ENCODE measurements at places on chromosomes 7 and 10.

DNA sequence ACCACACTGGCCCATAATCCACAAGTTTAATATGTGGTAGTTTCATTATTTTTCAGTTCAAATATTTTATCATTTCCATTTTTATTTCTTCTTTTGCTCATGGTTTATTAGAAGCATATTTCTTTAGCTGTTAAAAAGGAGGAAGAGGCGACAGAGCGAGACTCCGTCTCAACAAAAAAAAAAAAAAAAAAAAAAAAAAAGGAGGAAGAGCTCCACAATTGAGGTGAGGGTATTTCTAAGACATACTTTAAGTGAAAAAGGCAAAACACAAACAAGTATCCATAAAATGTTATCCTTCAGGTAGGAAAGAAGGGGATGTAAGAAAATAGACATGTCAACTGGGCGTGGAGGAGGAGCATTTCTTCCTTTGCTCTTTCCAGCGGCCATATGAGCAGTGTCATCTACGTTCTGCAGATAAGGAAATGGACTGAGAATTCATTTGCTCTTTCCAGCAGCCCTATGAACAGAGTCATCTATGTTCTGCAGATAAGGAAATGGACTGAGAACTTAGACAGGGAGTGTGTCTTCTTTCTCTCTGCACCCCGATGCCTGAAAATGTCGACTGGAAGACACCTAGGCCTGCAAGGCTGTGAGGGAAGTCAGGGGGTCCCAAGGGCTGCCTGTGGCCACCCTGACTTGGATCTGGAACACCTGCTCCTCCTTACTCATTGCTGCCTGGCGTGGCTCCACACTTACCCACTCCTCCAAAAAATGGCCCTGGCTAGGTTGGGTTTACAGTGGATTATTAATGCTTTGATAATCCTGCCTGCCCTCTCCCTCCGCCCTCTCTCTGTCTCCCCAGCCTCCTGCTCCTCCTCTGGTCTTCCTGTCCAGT lies 18.9 kb upstream of the RAMP3 start:
- DNase-seq, result no peak

GRCh38 chr7:155953781-155954549 lies 141.7 kb upstream of the SHH start:
- DNase-seq, result no peak

GRCh38 chr7:16433568-16434122 lies 12.3 kb upstream of the CRPPA start:
- DNase-seq, result no peak

- DNase-seq, result no peak
Measured at GRCh38 chr10:110793128-110793812, 78.5 kb upstream of the PDCD4 start.

DNA sequence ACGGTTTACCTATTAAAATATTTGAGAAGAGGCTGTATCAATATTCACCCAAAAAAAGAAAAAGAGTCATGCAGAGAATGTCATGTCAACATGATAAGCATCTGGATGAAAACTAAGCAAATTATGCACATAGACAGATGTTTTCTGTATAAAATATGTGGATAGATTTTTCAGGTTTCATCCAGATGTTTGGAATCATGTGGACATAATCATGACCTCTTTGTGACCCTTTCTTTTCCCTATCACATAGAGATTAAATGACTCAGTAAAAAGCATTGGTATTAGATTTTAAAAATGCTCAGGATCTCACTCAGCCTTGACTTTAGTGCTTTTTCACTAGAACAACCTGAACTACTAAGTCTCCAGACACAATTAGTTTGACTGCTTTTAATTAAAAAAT lies 90.0 kb downstream of the FOXP2 start:
- DNase-seq, result no peak

DNA sequence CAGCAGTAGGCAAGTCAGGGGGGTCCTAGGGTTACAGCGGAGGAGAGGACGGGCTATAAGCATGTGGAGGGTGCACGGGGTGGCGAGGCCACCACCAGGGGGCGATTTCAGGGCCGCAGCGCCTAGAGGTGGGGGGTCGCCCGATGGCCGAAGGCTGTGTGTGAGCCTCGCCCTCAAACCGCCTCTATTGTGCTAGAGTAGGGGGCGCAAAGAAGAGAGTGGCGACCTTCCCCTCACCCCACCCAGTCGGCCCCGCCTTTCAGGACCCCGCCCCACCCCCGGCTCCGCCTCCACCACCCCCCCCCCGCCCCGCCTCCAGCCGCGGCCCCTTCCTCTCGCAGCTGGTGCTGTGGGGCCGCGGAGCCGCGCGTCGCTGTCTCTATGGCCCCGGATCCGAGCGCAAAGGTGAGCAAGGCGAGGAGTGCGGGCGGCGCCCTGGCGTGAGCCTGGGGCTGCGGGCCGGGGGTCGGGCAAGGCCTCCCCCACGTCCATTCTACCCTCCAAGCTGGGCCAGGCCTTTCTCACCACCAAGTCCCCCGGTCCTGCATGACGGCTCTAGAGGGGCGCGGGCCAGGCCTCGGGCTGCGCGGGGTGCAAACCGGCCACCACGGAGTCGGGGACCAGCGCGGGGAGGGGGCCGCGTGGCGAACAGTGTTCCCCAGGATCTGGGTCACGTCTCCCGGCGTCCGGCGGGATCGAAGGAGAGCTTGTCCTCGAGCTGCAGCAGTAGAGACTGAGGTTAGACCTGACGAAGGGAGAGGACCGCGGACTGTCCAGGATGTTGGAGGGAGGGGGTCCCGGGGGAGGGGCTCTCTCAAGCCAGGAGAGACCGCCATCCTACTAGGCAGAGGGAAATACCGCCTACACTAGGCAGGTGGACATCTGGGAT lies at the start of gene SEMA4G:
SEMA4G (plus strand) TSS at position 318 of the 889 bp plus-strand sequence. CDS start 3,409 bp downstream, outside the sequence.
- DNase-seq, result no peak

GRCh38 chr10:83012866-83013265 lies 1126.4 kb upstream of the GHITM start:
- DNase-seq, result no peak

- DNase-seq, result no peak
Measured at GRCh38 chr7:155104913-155105312, 34.8 kb downstream of the HTR5A start.

DNA sequence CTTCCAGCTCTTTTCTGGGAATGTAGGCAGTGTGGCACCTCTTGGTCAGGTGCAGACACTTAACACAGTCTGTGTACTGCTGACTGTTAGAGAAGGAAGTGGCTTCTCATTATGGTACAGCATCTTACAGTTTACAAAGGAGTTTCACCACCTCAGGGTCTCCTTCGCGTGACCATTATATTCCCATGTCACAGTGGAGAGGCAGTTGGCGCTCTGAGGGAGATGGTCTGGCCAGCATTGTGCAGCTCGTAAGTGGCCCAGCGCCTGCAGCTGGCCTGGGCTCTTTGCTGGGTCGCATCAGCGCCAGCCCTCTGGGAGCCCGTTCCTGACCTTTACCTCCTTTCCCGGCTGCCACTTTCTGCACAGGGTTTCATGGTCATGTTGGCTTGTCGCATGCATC lies 15.4 kb downstream of the TSPAN15 start:
- DNase-seq, result no peak

GRCh38 chr7:26688388-26688787 lies 176.0 kb downstream of the SKAP2 start:
- no peak for DNase-seq

- no peak for DNase-seq
Measured at GRCh38 chr7:110867771-110868170, 223.2 kb upstream of the LRRN3 start.

DNA sequence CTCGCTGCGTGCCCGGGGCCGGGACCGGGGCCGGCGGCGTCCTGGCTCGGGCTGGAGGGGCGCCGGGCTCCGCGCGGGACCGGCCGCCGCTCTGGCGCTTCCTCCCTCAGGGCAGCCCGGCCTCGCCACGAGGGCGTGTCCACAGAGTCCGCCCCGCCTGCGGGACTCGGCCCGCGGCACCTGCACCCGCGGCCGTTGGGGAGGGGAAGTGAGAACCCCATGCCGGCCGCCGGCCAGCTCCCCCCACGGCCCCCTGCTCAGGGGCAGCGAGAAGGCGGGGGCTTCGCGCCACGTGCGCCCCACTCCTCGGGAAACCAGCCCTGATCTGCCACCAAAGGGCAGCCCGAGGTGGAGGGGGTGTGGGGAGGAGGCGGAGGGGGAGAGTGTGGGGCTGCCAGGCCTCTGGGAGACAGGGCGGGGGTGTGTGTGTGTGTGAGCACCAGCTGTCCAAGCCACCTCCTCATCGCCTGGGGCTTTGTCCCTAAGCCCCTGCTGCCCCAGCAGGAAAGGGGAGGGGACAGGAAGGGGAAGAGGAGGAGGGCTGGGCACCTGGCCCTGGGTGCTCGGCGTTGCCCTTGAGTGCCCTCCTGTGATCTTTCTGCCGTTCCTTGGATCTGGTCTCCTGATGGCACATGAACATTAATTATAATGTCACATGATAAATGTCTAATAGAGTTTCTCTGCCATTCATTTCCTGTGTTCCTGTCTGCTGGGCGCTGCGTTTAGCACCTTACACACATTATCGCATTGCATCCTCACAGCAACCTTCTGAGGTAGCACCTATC lies at the start of gene PIK3AP1:
PIK3AP1 (minus strand) TSS at position 93 of the 785 bp plus-strand sequence. CDS start 120 bp downstream, outside the sequence.
- DNase-seq, result no peak

DNA sequence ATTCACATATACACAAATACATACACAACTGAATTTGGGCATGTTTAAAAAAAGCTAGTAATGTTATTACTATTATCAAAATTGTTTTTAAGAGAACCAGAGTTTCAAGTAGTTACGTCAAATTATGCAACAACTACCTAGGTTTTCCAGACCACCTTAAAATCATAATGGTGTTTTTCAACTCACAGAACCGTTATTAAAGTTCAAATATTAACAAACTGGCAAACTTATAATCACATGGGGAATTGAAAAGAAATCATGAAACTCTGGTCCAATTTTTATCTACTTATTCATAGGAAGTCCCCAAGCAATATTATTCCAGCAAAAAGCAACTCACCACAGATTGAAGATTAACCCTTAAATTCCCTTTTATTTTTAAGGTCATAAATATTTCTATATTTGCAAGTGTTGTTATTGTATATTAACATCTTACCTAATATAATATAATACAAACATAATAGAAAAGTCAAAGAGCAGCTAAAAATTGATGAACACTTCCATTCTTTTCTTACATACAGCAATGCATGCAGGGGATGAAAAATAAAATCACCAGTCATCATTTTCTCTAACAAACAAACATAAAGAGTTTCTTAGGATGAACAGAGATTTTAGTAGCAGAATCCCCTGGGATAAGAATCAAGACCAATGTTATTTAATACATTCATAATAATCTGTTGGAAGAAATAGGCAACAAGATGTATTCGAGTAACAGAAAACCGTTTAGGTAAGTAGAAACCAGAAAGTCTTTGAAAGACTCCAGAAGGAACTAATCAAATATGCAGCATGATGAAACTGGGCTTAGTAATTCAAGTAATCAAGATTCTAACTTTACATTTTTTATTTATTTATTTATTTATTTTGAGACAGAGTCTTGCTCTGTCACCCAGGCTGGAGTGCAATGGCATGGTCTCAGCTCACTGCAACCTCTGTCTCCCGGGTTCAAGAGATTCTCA lies 391.1 kb downstream of the PARD3 start:
- DNase-seq, result no peak

GRCh38 chr10:115278294-115278693 lies 185.1 kb downstream of the ATRNL1 start:
- DNase-seq, result no peak

DNA sequence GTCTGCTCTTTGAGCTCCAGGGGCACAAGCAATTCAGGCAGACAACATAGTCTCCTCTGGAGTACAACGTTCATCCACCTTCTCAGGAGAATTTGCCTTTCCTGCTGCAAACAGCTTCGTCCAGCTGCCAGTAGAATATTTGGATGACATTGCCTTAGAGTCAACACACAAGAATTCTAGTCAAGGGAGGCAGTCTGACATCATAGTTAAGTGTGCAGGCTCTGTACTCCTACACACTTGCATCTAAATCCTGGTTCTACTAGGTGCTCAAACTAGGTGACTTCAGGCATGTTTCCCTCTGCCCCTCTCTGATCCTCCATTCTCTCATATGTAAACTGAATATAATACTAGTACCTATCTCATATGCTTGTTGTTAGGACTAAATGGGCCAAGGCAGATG lies 314.8 kb downstream of the HPSE2 start:
- DNase-seq, result no peak

GRCh38 chr10:6173203-6173602 lies 29.5 kb upstream of the PFKFB3 start:
- no peak for DNase-seq

DNA sequence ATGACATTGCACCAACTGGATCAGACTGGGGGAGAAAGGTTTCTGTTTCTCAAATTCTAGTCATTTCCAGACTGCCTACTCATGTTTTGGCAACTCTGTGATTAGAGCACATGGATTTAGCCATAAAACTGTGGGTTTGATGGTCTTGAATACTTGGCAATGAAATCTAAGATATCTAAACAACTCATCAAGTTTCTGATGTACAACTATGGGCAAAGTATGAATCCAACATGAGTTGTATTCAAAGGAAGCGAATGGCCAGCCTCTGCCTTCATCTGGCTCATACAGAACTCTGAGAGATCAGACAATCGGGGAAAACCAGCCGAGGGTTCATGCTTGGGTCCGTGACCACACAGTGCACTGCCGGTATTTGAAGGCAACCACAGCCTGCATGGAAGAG lies 144.3 kb downstream of the ADAM12 start:
- no peak for DNase-seq

DNA sequence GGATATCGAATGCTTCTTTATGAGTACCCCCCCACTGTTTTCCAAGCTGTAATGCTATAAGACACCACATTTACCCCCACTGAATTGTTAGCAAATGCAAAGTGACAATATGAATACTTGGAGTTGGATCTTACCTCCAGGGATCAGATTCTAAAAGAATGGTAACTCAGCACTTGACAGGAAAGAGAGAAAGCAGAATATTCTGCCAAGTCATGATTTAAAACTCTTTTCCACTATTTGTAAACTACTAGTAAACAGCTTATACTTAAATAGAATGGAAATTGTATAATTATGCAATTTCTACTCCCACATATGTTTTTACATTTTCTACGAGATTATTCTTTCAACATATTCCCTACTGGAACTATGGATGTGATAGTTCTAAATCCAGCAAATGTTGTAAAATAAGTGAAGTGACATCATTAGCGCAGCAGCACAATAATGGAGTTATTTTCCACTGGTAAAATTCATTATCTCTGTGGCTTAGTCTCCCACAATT lies 56.0 kb upstream of the TFEC start:
- no peak for DNase-seq
